CD4-positive, alpha-beta T cell (primary cell): ENCODE measurements at places on chromosomes 3 and 15.

DNA sequence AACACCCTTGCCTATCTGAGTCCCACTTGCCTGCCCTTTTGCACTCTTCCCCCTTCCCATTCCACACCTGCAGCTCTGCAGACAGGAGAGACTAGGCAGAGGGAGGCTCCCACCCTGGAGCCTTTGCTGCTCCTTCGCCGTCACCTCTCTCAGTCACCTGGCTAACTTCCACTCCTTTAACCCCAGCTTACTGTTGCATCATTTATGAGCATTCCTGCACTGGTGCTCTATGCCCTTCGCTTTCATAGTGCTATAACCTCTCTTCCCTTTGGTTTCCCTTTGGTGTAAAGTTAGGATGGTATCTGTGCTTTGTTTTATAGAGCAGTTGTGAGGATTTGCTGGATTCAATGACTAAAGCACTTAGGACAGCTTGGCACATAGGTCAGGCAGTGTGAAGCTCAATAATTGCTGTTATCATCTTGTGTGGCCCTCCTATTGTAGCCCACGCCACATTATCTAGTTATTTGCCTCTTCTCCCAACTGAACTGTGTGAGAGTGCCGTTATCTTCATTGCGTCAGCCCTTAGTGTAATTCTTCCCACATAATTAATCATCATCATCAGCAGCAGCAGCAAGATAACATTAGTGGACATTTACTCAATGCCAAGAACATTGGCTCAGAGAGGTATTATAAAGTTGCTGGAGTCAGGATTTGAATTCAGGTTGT lies 253.9 kb downstream of the CACNA2D3 start:
- DNase-seq, result no peak

DNA sequence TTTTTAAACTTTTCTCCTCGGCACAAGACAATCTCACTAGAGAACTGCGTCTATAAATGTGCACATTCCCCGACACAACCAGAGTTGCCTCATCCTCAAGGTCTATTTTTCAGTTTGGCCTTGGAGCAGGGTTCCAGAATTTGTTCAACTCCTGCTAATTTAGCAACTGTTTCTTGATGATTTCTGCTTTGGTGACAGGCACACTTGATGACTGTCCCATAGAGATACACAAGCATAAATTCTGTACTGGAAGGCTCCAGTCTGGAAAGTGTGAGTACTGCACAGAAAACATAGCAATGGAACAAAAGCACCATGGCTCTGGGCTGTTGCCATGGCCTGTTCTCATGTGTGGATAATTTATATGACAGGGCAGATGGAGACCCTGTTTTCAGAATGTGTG lies 379.6 kb upstream of the PDZRN3 start:
- no peak for DNase-seq

- DNase-seq, result no peak
Measured at GRCh38 chr15:97085731-97086130, 755.2 kb downstream of the NR2F2 start.

DNA sequence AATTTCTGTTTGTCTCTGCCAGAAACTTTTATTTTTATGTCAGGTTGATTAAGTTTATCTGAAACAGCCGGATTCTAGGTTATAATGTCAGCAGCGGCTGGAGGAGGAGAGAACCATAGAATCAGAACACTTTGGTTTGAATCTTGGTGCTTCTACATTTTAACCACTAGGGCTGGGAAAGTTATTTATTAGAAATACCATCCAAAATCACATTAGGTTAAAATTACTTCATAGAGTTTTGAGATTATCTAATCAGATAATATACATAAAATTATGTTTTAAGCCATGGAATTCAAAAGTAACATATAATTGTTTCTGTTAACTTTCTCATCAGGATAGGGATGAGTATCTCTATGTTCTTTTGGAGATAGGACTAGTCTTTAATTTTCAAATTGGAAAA lies 502.9 kb downstream of the ROBO1 start:
- no peak for DNase-seq
